ENCODE measurements at places on chromosomes 2 and 18.

DNA sequence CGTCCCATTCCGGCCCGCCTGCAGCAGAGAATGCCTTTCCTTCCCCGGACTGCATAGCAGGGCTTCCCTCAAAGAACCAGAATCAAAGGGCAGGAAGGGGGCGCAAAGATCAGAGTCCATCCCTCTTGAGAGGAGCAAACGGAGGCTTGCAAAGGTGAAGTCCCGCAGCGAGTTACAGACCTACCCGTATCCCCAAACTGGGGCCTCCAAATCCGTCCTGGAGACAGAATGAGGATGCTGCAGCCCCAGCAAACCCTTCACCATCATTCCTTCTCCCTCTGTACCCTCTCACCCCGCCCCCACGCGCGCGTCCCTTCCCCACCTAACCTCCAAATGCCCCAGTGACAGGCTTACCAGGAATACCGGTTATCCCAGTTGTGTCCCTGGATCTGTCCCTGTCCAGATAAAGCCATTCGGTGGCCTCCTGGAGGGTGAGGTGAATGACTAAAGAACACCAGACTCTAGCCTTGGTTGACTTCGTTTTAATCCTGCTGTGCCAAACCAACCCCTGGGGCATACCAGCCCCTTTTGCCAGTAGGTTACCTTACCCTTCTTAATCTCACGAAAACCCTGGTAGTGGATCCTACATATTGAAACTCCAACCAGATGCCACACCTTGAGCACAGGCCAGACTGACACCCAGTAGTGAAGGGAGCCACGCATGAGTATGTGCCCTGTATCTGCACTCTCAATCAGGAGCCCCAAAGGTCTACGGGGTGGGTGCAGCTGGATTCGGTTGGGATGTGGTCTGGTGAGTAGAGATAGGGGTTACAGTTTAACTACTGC lies 961 bp upstream of the SLC40A1 start:
- DNase-seq: no peak

GRCh38 chr2:187058198-187058597 lies 209.2 kb upstream of the ZSWIM2 start:
- DNase-seq: no peak

DNA sequence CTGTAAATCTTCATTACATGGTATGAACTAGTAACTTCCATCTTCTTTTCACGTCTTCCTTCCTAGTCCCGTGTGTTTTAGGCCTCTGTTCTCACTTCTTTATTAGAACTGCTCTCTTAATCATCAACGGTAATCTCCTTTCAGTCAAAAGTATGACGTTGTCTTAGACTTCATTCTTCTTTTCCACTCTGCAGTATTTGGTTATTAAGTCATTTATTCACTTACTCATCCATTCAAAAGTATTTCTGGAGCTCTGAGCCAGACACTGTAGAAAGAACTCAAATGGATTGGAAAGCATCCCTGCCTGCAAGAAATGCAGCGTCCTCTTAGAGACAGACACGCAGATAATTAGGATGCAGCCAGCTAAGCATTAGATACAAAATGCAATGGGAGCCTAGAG lies 494.6 kb upstream of the NRP2 start:
- no peak for DNase-seq

GRCh38 chr2:196160946-196161345 lies 10.4 kb downstream of the STK17B start:
- no peak for DNase-seq
